ENCODE measurements at places on chromosomes 2 and 18. TPM values are rescaled to one million over a fixed set of nuclear protein-coding genes. Genes with fewer than 3 reads are reported as not detected.

Gene LDLRAD4
- total RNA-seq, result 83.5 TPM

Gene VAMP8
- 3.0 TPM for total RNA-seq

Gene HOXD12
- not detected for total RNA-seq

Gene SDC1
- 17.1 TPM for total RNA-seq

Gene PLCD4
- 1.4 TPM for total RNA-seq

Gene AP1S3
- total RNA-seq, result 8.8 TPM

Gene C2orf74
- total RNA-seq, result 12.0 TPM

Gene HAAO
- 1.4 TPM for total RNA-seq

Gene OSBPL1A
- 42.0 TPM for total RNA-seq

Gene CNRIP1
- 80.5 TPM for total RNA-seq

Gene TTR
- 410 TPM for total RNA-seq

Data from diencephalon (tissue), 1 donor.